Stimulated activated CD4-positive, alpha-beta T cell treated with anti-CD3 and anti-CD28 coated beads, Interleukin-4, amount 100 ng/mL, for 1 hour (primary cell): ENCODE measurements at places on chromosomes 1 and 21.

- DNase-seq: no peak
Measured at GRCh38 chr1:64891448-64891825, 74.9 kb downstream of the JAK1 start.

DNA sequence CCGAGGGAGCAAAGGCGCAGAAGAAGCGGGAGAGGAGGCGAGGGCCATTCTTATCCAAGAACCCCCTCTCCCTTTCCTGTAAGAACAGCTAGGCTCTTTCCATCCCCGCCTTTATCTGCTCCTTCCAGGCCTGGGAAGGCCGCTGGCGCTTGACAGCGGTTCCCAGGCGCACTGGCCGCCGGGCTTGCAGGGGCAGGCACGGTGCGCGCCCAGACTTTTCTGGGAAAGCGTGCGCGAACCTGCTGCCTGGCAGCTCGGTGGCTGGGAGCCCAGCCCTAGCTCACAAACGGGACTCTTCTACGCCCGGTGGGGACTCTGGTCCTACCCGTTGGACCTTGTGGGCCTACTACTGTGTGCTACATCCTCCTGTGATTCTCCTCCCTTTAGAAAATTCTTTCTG lies 8.8 kb upstream of the IFNLR1 start:
- DNase-seq: no peak

DNA sequence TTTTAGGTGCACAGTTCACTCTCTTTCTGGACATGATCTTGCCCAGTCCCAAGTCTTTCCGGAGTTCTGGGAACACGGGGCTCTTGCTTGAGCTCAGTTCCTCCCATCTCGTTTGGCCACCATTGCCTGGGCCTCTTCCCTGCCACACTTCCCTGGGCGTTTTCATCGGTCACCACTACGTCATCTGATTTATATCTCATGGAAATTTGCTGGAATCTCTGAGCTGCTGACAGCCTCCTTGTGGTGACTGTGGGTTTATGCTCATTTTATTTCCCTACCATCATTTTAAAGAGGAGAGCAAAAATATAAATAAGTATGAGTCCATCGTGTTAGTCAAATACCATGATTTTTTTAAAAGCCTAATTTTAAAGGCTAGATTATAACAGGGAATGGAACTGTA lies 449.1 kb upstream of the KAZN start:
- DNase-seq: no peak

- DNase-seq: no peak
Measured at GRCh38 chr1:245915406-245915805, 591.7 kb downstream of the SMYD3 start.

DNA sequence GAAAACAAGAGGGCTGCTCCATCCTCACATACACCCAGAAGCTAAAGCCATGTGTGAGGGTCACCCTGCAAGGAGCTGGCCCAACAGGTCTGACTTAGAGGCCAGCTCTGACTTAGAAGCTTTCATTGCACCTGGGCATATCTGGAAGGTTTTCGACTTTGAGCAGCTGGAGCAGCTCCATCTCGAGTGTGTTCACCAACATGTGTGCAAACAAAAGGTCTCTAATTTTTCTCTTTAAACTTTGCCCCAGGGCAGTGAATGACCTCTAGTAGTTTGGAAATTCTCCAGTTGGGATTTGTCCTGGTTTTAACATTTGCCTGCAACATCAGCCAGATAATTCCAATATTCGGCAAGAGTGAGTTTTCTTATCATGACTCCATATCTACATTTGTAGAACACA lies 108.3 kb downstream of the TNR start:
- DNase-seq: no peak
